ENCODE measurements at places on chromosomes 3 and 15.

DNA sequence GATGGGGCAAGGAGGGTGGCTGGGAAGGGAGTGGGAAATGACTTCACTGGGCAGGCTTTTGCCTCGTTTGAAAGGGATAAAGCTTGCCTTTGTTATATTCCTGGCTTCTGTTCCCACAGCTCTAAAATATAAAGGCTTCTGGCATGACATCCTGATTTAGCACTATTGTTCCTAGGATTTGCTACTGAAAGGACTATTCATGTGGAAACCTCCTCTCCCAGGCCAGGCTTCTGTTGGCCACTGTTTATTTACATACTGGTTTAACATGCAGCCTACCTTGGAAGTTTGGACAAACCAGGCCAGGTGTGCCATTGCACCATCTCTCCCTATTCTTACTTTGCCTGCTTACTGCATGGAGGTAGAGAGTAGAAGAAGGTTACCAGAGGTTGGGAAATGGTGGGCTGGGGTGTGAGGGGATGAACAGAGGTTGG lies 2.4 kb upstream of the LMCD1 start:
- no peak for DNase-seq

GRCh38 chr15:101171954-101172353 lies 79.9 kb downstream of the CHSY1 start:
- DNase-seq: no peak

GRCh38 chr3:184737641-184738505 lies 26.0 kb upstream of the MAGEF1 start:
- DNase-seq: no peak

GRCh38 chr15:52491472-52491871 lies 37.2 kb downstream of the MYO5A start:
- no peak for DNase-seq

- DNase-seq: no peak
Observed at GRCh38 chr15:37370941-37371340, 270.6 kb upstream of the MEIS2 start.

GRCh38 chr15:31458596-31459399 lies 132.2 kb downstream of the KLF13 start:
- no peak for DNase-seq

GRCh38 chr15:35182841-35183479 lies 97.9 kb upstream of the NANOGP8 start:
- no peak for DNase-seq

GRCh38 chr15:88073391-88073691 lies 183.2 kb downstream of the NTRK3 start:
- DNase-seq: no peak

DNA sequence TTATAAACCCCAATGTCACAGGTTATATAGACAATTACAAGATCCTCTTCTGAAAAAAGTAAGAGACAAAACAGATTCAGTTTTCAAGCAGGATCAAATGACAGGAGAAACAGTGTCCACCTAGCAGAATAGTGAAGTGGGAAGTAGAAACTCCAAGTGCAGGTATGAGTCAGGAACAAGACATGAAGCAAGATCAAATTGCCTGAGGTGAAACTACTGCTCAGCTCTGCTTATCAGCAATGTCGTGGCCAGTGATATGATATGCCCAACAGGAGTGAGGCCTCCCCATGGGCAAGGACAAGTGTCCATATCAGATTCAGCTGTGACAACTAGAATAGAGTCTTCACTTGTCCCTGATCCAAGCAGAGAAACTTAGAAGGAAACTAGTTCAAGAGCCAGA lies 100.0 kb downstream of the ZMAT3 start:
- DNase-seq: no peak

DNA sequence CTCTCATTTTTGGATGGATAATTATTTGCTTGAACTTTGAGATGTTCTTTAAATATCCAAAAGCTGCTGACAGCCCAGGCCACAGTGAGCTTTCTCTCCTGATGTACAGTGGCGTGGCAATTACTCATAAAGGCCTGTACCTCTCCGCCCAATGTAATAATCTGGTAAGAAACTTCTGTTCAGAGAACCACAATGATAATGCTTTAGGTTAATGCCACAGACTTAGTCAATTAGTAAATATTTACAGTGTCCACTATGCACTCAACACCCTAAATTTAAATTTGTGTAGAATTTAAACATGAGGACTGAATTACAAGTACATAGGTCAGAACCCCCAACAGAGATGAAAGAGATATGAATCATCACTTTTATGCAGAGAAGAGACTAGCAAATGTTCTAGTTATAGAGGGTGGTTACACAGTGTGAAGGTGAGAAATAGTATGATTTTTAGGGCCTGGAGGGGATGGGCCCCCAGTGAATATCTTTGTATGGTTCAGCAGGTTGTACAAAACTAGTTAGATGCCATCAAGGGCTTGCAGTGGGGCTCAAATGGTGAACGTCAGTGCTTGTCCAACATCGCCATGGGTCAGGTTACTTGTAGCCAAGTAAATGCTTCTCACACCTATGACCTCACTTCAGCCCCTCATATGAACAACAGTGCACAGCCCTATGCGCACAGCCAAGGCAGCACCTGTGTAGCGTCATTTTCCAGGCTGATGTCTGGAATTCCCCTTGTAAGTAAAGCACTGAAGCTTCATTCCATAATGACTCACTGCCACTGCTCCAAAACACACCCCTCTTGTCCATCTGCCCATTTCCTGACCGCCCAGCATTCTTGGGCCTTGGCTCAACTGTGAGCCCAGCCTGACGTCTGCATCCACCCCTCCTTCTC lies 13.3 kb downstream of the ABHD2 start:
- no peak for DNase-seq

GRCh38 chr3:52879581-52879980 lies 17.8 kb downstream of the STIMATE start:
- no peak for DNase-seq

DNA sequence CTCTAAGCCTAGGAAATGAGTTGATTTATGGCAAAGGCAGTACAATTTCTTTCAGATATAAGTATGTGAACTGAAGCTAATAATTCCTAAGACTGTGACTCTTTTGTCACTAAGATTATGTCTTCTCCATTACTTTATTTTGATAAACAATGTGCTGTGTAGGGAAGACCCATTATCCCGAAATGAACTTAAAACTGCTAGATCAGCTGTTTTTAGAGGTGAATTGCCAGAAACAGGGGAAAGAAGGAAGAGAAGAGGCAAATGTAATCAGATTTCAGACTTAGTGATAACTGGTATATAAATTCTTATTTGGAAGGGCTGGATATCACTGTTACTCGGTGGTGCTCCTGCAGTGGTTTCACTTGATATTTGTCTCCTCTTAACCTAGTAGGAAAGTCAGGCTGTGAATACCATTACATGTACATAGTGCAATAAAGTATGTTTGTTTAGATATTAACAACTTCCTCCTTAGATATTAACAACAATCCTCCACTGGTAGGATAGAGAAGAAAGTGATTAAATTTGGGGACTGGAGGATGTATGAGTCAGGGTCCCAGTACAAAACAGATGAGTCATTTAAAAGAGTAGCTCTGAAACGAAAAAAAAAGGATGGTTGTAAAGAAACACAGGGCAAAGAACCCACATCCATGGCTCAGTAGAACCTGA lies 338.5 kb upstream of the KCNH8 start:
- no peak for DNase-seq

DNA sequence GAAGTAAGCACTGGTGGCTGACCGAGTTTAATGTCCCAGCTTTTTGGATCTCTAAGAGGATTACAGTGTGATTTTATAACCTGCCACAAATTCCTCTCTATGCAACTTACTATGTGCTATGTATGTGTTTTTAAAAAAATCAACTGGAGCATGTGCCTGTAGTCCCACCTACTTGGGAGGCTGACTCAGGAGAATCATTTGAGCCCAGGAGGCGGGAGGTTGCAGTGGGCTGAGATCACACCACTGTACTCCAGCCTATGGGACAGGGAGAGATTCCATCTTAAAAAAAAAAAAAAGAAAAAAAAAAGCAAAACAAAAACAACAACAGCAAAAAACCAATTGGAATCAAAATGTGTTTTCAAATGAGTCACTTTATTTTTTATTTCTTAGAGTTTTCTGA lies 29.6 kb downstream of the DUT start:
- DNase-seq: no peak

GRCh38 chr3:172315401-172316091 lies 132.7 kb downstream of the GHSR start:
- DNase-seq: no peak

DNA sequence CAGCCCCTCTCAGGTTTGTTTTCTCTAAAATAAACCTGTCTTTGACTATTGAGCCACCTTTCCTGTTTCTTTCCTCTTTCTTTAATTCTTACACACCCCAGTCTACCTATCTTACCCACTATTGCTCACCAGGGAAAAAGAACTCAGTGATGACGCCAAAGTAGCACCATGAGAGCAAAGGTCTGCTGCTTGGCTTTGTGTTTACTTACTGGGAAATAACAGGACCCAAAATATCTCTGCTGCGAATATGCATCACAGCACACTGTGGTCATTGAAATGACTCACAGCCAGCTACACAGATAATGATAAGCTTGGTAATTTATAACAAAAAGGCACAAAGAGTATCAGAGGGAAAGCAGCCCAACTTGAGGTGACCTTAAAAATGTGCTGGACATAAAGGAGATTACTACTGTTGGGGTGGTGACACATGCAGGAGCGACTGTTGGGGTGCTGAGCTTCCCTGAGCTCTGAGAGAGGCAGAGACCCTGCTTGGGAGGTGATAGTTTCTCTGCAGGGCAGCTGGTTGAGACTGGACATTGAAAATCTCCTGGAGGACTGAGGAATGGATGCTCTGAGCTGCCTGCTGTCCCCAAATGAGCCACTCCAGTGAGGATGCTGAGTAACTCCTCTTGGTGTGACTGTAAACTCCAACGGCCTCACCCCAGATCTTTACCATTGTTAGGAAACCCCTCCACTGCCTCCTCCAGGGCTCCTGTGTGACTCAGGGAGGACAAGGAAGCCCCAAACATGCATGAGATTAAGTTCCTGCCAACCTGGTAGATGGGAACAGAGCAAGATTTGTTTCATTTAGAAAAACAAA lies 14.5 kb downstream of the EFCAB12 start:
- no peak for DNase-seq
